Hair follicle dermal papilla cell (primary cell): ENCODE measurements at places on chromosomes 5 and 9. TPM values are rescaled to one million over a fixed set of nuclear protein-coding genes. Genes with fewer than 3 reads are reported as not detected.

Gene OR1J2
- total RNA-seq: 0.24 and 0.32 TPM in 2 replicates

Gene ADAMTS6
- total RNA-seq: 109 and 117 TPM in 2 replicates

Gene RNF183
- not detected in 2 replicates for total RNA-seq

Gene PCDHB15
- 0.24 and 0.32 TPM in 2 replicates for total RNA-seq

Gene NDST1
- 166 and 188 TPM in 2 replicates for total RNA-seq

Gene ALAD
- 22.6 and 24.7 TPM in 2 replicates for total RNA-seq

Gene IFNA21
- total RNA-seq: not detected in 2 replicates

Gene SAPCD2
- total RNA-seq: 1.6 and 1.8 TPM in 2 replicates

Gene CENPP
- 2.4 and 3.4 TPM in 2 replicates for total RNA-seq

Gene SSNA1
- 46.1 and 55.9 TPM in 2 replicates for total RNA-seq

Gene DCANP1
- not detected in 2 replicates for total RNA-seq

Gene WNT8A
- total RNA-seq: not detected in 2 replicates

Gene QRFP
- total RNA-seq: not detected in 2 replicates

Gene ANKRD18B
- total RNA-seq: not detected in 2 replicates

Gene PRDM9
- total RNA-seq: not detected in 2 replicates

Gene NUTM2F
- not detected in 2 replicates for total RNA-seq

Gene DMRT3
- not detected in 2 replicates for total RNA-seq

Gene RAPGEF6
- total RNA-seq: 23.1 and 28.9 TPM in 2 replicates

Gene ST8SIA4
- 2.3 and 3.7 TPM in 2 replicates for total RNA-seq

Gene SLC46A2
- not detected in 2 replicates for total RNA-seq

Gene HTR4
- total RNA-seq: not detected in 2 replicates

Gene GPR151
- total RNA-seq: not detected in 2 replicates

Gene PCDHGB1
- total RNA-seq: 3.5 and 4.2 TPM in 2 replicates
